Activated CD4-positive, alpha-beta T cell treated with anti-CD3 and anti-CD28 coated beads for 36 hours (primary cell): ENCODE measurements at places on chromosomes 7 and 10.

DNA sequence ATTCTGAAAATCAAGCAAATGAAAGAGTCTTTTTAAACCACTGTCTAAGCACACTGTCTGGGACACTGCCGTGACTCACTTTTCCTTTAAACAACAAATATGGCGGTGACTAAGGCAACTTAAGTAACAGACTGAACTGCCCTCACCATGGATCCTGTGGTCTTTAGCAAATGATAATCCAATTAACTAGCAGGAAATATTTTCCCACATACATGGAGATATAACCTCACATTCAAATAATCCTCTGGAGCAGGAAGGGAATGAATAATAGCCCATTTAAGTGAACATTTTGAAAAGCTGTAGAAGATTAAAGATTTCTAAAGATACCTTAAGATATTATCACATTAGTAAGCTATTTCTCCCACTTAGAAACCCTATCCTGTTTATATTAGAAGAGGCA lies 40.3 kb upstream of the LRRC17 start:
- DNase-seq: no peak

DNA sequence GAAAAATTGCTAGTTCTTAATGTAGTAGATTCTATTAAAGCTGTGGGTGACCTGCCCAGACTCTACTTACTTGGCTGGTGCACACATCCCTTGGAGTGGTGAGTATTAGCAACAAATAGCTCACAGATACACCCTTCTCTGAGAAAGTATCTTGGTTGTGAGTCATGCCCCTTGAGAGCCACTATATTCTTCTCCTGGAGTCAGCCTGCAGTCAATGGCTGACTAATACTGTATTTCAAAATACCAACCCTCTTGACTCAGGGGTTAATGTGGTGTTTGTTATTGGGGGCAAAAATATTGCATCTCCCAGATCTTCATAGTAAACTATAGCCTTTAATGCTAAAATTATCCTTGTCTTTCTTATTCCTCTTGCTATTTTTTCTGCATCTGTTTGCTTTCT lies 354.9 kb downstream of the BMPER start:
- DNase-seq: no peak

- no peak for DNase-seq
These were observed 24.9 kb downstream of the C10orf120 start for GRCh38 chr10:122674781-122675180.

GRCh38 chr10:87706731-87707130 lies 47.1 kb downstream of the PAPSS2 start:
- no peak for DNase-seq

- DNase-seq: no peak
These were observed 665.1 kb upstream of the GALNT17 start for GRCh38 chr7:70466725-70467364.

GRCh38 chr10:13528123-13528874 lies 515 bp downstream of the BEND7 start:
- peak; percentile 20 for DNase-seq

DNA sequence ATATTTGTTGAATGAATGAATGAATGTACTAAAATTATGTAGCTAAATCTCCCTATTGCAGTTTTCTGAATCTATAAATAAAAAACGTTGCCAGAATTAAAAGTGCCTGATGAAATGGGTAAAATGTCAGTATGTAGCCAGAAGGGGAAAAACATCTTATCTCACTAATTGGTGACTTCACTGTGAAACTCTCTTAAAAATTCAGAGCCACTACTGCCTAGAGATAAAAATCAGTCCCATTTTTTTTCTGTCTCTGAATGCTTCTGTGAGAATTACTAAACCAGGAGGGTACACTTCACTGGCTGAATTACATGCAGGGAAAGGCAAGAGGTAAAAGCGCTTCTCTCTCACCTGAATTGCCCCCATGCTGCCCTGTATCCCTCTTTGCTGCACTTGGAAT lies 69.6 kb upstream of the HPS1 start:
- DNase-seq: no peak

- DNase-seq: no peak
These were observed 303.3 kb downstream of the IPMK start for GRCh38 chr10:57964351-57964750.

DNA sequence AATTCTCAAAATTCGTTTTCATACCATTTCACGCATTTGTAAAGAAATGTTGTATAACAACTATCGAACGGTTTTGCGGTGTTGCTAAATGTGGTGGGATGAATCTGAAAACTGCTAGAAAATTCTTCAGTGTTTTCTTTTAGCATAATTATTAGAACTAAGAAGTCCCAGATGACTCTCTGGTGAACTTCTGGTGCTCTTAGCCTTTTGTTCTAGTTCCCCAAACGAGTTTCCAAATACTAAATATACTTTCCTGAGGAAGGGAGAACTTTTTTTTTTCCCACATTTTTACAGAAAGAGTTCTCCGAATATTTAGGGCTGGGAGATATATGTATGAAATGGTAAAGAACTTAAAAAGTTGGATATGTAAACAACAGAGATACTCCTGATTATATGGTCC lies 82.5 kb downstream of the ICA1 start:
- no peak for DNase-seq

GRCh38 chr7:67661-68395 lies 124.5 kb upstream of the FAM20C start:
- no peak for DNase-seq

DNA sequence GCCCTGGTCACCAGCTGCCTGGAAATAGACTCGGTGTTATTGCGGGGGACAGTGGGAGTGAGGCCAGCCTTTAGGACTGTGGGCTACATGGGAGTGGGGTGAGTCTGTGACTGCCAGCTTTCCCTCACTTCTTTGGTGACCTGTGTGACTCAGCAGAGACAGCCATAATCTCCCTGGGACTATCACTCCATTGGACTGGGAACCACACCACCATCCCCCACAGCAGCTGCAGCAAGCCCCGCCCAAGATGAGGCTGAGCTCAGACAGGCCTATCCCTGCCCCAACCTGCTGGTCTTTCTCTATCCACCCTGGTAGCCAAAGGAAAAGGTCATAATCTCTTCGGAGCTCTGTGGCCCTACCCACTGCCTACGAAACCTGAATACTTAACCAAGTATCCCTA lies 263.2 kb downstream of the FZD1 start:
- DNase-seq: no peak

GRCh38 chr10:8057636-8058273 lies 3.3 kb downstream of the GATA3 start:
- peak; percentile 30 for DNase-seq

- DNase-seq: no peak
These were observed 475.2 kb upstream of the CELF2 start for GRCh38 chr10:10542477-10542876.

- DNase-seq: no peak
These were observed 150.4 kb downstream of the TAX1BP1 start for GRCh38 chr7:27890205-27890849.

GRCh38 chr10:71984809-71985388 lies 20.7 kb downstream of the CHST3 start:
- no peak for DNase-seq

GRCh38 chr7:158944950-158945349 lies 88.6 kb downstream of the DYNC2I1 start:
- no peak for DNase-seq

GRCh38 chr7:22762866-22763265 lies 35.9 kb downstream of the IL6 start:
- no peak for DNase-seq

- DNase-seq: no peak
These were observed 73.7 kb downstream of the ABLIM1 start for GRCh38 chr10:114584419-114584818.
